ENCODE measurements at places on chromosomes 11 and 22.

DNA sequence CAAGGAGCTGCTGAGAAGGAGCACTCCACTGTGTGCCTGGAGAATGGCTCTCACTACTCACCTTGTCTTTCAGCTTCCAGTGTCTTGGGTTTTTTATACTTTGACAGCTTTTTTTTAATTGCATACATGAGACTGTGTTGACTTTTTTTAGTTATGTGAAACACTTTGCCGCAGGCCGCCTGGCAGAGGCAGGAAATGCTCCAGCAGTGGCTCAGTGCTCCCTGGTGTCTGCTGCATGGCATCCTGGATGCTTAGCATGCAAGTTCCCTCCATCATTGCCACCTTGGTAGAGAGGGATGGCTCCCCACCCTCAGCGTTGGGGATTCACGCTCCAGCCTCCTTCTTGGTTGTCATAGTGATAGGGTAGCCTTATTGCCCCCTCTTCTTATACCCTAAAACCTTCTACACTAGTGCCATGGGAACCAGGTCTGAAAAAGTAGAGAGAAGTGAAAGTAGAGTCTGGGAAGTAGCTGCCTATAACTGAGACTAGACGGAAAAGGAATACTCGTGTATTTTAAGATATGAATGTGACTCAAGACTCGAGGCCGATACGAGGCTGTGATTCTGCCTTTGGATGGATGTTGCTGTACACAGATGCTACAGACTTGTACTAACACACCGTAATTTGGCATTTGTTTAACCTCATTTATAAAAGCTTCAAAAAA is 72.6 kb downstream of the NCAPD3 start:
- no peak for DNase-seq

DNA sequence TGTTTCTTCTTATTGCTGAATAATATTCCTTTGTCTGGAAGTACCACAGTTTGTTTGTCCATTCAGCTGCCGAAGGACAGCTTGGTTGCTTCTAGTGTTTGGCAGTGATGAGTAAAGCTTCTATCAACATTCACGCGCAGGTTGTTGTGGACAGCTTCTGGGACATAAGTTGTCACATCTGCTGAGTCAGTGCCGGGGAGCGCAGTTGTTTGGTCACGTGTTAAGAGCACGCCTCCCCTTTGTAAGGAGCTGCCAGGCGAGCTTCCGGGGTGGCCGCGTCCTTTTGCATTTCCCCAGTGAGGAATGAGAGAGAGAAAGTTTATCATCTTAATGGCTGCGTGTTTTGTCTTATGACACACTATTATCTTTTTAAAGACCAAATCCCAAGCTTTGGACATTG is 30.3 kb downstream of the SAMM50 start:
- DNase-seq, result no peak

- DNase-seq, result no peak
Observed at GRCh38 chr22:48975316-48975741, 852.3 kb downstream of the BRD1 start.

DNA sequence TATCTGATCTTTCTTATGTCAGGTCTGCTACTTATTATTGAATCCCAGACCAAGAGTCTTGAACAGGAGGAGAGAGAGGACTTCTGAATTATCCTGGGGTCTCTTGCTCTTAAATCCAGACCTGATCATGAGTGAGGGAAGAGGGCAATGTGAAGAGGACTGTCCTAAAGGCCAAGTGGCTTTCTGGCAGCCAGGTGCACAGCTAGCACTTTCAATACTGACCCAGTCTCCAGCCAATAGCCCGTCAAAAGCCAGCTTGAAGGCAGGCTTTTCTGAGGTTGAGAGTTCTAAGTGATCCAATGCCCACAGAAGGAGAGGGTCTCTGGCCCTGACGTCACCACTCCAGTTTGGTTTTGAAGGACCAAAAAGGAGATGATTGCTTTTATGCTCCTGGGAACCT is 37.2 kb downstream of the FBXO7 start:
- no peak for DNase-seq

- no peak for DNase-seq
Observed at GRCh38 chr11:66809592-66809991, 33.6 kb upstream of the RCE1 start.

DNA sequence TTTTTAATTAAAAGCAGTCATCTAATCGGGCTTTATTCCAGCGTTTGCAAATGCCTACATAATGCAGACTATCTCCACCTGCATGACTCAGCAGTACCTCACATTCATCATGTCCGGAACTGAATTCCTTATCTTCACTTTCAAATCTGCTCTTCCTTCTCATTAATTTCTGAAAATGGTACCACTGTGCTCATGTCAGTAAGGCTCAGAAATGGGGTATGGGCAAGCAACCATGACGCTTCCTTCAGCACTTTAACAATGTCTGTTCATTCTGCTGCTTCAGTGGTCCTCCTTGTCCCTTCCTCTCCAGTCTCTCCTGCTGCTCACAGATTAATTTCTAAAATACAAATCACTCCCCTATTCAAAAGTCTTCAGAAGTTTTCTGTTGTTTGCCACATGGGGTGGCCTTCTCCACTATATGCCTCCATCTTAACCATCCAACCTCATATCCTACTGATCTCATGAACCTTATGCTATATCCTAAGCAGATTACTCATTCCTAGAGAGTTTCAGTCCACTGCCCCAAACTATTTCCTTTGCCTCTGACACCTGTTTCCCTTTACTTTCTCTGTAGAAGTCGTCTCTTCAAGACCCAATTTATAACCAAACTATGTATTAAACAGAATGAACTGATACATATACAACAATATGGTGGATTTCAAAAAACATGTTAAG is 7.0 kb downstream of the GTF2H1 start:
- no peak for DNase-seq

GRCh38 chr11:13042873-13043342 is 33.8 kb downstream of the RASSF10 start:
- DNase-seq, result no peak

DNA sequence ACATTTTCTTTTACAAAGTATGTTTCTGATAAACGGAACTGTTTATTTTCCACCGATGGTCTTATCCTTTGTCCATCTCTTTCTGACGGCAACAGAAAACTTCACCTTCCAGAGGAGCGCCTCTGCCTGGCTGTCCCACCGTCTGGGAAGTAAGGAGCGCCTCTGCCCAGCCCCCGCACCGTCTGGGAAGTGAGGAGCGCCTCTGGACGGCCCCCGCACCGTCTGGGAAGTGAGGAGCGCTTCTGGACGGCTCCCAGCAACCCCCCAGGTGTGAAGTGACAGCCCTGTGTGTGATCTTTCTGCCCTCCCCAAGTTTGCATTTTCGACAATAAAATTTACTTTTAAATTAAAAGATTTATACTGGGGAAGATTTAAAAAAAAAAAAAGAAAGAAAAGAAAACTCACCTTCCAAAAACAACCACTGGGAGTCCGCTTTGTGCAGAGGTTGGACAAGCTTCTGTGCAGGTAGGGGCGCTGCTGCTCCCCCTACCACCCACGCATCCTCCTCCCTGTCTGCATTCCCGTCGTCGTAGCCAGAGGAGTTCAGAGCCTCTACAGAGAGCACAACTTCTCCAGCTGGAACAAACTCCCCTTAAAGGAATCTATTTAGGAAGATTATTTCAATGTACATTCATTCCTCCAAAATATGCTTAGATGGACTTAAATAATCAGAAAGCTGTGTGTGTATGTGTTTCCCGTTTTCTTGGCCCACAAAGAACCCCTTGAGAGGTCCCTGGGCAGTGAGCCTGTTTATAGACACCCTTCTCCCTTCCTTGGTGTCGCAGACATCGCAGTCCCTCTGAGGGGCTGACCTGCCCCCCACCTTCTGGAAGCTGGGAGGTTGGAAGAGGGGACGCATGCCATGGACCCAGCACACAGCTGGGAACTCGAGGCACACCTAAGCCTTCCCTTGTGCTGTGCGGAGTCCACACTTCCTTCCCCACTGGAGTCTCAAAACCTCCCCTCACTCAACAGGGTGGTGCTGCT is 849 bp upstream of the APOBEC3B start:
- no peak for DNase-seq

GRCh38 chr22:28815729-28816128 is 15.4 kb upstream of the XBP1 start:
- DNase-seq, result no peak

GRCh38 chr22:24109649-24110048 is 71.6 kb upstream of the SUSD2 start:
- no peak for DNase-seq

GRCh38 chr22:38298312-38299005 is 18.8 kb downstream of the CSNK1E start:
- DNase-seq, result no peak

GRCh38 chr11:95143106-95143681 is 53.5 kb downstream of the ENDOD1 start:
- DNase-seq, result no peak

GRCh38 chr11:65129649-65130441 is 4.5 kb downstream of the SYVN1 start:
- DNase-seq, result no peak

GRCh38 chr11:14125529-14125928 is 163.0 kb downstream of the SPON1 start:
- DNase-seq, result no peak

- no peak for DNase-seq
Observed at GRCh38 chr11:77590194-77590782, 535 bp downstream of the AQP11 start.

- DNase-seq, result no peak
Observed at GRCh38 chr11:100769165-100769564, 82.1 kb downstream of the ARHGAP42 start.

DNA sequence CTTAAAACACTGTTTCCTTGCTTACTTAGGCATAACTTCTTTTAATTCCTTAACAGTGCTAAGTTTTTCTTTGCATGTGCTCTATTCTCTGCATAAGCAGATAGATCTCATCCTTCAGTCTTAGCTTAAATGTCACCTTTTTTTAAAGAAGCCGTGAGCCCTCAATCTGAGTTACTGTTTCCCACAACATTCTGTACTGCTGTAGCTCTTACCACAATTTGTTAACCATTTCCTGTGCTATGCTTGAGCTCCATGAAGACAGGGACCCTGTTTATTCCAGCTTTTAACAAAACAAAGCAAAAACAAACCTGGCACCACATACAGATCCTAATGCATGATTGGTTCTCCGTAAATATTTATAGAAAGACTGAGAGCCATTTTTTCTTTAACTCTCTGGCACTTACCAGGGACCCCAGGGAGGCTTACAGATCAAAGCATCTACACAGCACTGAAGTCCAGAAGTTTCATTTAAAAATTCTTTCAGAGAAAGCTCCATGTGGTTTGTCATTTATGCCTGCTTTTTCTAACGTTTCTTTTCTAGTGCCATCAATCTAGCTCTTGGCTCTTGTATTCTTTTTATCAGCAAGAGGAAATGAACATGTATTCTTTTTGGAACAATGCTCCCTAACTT is 74.9 kb downstream of the DYNC2H1 start:
- no peak for DNase-seq

DNA sequence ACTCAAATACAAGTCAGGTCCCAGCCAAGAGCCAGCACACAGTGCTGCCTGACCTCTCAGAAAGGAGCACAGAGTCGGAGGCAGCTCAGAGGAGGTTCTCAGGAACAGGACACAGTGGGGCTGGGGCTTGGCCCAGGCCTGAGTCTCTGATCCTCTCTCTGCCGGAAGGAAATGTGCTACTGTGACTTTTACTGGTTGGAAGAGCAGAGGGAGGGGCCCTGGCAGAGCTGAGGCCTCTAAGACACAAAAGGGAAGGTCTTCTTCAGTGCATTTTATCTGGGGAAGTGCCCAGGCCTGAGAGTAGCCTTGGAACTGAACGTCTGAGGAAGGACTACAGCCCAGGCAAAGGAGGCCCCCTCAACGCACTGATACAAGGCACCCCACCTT is 16.2 kb upstream of the CASTOR1 start:
- DNase-seq, result no peak

DNA sequence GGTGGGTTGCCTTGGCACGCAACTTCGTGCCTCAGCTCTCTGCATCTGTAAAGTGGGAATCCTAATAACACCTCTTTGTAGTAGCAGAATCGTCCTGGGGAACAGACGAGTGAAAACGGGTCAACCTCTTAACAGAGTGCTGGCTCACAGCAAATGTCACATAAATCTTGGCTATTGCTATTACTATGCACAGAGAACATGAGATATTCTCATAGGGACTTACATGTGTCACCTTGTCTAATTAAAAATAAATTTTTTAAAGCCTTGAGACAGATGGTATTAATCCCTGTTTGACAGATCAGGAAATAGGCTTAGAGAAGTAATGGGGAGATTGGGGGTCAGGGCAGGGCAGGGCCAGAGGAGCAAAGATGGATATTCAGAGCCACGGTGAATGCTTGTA is 44.3 kb upstream of the IGSF9B start:
- DNase-seq, result no peak

GRCh38 chr22:34001701-34002466 is 81.6 kb upstream of the LARGE1 start:
- no peak for DNase-seq

DNA sequence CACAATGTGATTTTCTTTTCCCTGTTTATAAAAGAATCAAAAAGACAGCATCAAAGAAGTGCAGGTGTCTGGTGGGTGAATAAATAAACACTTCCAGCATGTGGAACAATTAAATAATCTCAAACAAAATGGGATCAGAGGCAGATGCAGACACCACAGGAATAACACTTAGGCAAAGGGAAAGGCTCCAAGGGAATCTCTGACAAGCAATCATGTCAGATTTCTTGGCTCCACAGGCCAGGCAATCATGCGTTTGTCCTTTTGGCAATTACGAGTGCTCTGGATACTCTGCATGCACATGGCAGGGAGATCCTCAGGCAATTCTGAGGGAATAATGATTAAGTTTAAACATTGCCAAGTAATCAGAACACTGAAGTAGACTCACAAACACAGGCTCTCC is 403.5 kb upstream of the LUZP2 start:
- DNase-seq, result no peak

GRCh38 chr11:33027846-33028536 is 11.4 kb upstream of the TCP11L1 start:
- no peak for DNase-seq

DNA sequence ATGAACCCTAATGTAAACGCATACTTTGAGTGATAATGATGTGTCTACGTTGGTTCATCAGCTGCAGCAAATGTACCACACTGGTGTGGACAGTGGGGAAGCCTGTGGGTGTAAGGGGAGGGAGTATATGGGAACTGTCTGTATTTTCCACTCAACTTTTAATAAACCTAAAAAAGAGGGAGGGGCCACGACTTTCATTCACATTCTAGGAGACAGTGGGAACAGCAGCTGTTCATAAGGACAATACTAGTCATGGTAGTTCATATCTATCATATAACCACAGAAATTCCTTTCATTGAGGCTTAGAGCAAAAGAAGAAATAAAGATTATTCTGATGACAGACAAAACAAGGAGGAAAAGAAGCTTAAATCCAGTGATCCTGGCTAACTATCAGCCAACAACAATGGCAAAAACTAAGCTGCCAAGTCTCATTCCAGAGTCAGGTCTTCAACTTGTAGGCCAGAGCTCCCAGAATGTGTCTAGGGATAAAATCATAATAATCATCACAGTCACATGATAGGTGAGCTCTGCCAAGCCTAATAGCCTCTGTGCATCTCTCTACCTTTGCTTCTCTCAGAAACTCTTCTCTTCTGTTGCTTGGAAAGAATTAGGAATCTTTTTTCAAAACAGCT is 59.4 kb upstream of the CHRM4 start:
- no peak for DNase-seq

GRCh38 chr22:49449377-49449776 is 378.3 kb downstream of the BRD1 start:
- no peak for DNase-seq

Measured in GM19239 (cell line).